Jurkat, Clone E6-1 (cell line): ENCODE measurements at places on chromosomes 6 and 20.

DNA sequence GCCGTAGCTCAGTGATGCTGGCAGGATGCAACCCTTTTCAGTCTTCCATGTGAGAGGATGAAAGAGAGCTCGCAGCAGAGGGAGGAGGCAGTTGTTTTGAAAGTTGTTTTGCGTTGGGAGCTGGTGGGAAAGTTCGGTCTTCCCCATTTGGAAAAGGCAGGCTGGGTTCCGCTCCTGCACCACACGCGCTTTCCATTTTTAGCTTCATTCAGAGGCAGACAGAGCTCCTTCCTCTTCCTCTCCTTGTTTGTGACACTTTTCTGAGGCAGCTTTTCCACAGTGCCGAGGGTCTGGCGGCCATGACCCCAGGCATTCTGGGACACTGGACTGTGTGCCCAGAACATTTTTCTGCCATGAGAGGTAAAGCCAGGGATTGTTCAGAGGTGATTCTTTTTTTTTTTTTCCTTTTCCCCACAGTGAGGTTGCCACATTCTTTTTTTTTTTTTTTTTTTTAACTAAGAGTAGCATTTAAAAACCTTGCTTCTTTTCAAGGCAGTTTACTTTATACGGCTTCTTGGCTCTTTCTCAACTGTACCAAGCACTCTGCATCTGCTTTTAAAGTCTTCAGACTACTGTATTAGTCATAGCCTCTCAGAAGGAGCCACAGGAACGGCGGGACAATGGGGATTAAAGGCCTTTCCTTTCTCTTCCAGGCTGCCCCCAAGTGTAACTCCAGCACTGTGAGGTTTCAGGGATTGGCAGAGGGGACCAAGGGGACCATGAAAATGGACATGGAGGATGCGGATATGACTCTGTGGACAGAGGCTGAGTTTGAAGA, 1.6 kb downstream of the PRDM1 start:
- no peak for DNase-seq

DNA sequence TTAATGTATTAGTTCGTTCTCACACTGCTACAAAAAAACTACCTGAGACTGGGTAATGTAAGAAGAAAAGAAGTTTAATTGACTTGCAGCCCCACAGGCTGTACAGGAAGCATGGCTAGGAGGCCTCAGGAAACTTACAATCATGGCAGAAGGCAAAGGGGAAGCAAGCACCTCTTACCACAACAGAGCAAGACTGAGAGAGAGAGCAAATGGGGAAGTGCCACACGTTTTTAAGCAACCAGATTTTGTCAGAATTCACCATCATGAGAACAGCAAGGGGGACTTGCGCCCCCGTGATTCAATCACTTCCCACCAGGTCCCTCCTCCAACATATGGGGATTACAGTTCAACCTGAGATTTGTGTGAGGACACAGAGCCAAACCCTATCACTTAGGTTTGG, 70.8 kb upstream of the SRSF6 start:
- DNase-seq = peak; percentile 24

GRCh38 chr6:139654888-139655782, 280.7 kb upstream of the CITED2 start:
- no peak for DNase-seq

DNA sequence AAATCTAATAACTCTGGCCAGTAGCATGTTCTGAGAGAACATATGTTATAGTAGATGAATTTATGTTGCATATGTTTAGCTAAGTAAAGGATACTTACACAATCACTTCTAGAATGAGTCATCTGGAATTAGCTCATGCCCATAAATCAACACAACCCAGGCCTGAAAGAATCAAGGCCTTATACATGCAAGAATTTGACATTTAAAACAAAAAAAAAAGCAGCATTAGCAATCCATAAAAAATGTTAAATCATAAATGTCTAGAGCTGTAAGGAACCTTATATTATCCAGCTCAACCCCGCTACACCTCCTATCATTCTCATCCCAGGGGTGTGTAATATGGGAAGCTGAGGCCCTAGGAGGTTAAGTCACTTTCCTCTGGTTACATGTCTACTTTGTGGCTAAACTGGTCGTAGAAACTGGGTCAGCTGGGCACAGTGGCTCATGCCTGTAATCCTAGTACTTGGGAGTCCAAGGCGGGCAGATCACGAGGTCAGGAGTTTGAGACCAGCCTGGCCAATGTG, 105.2 kb upstream of the CARMIL1 start:
- no peak for DNase-seq

DNA sequence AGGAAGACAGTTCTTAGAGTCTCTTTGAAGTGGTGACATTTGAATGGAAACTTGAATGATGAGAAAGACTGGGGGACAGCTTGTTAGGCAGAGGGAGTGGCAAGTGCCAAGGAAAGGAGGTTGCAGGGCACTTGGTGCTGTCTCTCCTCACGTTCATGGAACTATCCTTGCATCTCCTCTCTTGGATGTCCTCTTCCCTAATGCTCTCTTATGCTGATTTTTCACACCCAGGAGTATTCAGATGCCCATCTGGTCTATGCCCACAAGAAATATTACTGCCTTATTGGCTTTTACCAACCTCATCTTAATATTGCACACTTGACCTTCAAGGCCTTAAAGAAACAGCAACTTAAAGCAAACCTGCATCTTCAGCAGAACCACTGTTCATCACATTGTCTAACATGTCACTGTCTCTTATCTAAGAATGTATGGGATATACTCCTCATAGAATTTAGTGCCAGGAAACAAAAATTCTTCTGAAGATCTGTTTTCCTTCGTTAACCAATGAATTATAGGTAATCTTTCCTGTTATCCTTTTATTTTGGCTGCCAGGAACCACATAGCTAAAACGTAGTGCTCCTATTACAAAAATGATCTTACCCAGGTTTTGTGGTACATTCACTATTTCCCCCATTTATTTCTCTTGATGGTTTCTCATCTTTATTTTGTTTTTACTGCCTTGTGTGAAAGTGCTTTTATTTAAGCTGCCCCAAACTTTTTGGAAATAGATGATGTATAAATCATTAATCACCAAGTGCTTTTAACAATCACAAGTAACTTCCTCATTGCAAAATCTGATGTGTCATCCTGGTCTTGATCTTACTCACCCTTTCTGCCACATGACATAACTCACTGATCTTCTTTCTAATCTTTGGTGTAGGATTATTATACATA, 12.8 kb downstream of the RGS17 start:
- DNase-seq = no peak

DNA sequence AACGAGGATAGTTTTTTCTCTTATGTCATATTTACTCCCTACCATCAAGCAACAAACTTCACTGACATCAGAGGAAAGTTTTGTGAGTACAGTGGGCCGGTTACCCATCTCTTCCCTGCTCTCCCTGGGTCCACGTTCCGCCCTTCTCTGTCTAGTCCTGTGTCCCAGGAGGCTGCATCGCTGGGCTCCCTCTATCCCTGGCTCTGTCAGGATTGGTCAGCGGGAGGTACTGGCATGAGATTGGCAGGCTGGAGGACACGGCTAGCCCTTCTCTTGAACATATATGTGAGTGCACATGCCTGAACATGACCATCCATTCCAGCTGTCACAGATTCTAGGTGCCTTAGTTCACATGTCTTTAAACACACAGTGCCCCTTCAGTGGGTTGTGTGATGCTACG, 30.3 kb upstream of the TMEM181 start:
- DNase-seq = no peak

GRCh38 chr6:72651174-72651573, 29.3 kb downstream of the KCNQ5 start:
- no peak for DNase-seq

- no peak for DNase-seq
Observed at GRCh38 chr6:26319405-26320128, 45.4 kb upstream of the BTN3A2 start.

DNA sequence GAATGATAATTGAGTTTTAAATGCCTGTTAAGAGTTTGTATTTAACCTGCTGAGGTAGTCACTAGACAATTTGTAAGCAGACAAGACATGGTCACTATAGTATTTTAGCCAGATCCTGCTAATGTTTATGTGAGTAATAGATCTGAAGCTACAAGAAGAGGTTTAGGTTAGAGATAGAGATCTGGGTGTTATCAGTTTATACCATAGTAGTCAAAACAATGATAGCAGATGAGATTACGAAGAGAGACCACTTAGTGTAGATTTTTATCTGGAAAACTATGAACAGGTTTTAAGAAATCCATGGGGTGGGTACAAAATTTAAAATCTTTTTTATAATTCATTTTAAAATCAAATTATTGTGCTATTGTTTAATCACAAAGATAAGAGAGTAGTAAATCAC, 47.5 kb downstream of the PHIP start:
- DNase-seq = no peak

DNA sequence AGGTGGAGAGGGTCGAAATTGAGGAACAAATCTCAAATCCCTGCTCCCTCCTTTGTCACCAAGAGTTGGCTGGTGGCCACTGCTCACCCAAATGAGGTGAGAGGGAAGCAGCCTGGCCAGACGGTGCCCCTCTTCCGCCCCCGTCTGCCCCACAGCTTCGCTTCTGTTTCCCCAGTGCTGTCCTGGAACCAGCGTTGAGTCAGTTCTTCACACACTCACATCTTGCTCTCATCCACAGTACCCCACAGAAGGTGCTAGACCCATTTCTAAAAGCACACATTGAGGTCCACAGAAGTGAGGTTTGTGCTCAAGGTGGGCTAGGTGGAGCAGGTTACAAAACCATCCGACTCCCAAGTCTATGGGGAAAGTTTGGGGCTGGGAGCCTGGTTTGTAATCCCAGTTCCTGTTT, 3.8 kb downstream of the CEBPB start:
- no peak for DNase-seq

DNA sequence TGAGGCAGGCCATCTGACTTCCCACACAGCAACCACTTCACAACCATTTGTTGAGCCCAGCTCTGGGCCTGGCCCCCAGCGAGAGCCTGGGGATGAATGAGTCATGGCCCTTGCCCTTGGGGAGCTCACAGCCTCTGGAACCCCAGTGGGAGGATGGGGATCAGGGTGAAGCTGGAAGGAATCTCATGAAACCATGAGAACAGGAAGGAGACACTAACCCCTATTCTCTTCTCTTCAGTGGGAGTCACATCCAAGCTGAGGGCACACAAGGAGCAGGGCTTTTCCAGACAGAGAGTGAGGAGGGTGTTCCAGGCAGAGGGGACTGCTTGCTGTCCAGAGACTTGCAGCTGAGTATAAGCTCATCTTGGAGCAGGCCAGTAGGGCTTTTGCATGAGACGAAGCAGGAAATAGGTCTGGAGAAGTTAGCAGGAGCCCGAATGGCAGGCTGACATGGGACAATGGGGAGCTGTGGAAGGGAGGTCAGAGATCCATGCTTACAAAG, 7.5 kb downstream of the FOXS1 start:
- no peak for DNase-seq

DNA sequence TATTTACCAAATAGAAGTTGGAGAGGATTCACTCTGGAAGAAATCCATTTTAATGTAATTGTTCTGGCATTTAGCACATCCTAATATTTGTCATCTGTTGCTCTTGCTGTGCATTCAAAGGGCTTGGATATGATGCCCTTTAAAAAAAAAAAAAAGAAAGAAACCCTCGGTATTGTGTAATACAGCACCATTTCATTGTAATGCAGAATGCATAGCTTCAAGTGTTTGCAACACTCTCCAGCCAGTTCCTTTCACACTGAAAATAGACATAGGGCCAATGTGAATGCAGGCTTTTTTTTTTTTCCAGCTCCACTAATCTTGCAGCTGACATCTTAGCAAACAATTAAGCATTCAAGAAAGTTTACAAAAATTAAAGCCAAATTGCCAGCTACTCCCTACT, 197.4 kb upstream of the POU3F2 start:
- DNase-seq = no peak

DNA sequence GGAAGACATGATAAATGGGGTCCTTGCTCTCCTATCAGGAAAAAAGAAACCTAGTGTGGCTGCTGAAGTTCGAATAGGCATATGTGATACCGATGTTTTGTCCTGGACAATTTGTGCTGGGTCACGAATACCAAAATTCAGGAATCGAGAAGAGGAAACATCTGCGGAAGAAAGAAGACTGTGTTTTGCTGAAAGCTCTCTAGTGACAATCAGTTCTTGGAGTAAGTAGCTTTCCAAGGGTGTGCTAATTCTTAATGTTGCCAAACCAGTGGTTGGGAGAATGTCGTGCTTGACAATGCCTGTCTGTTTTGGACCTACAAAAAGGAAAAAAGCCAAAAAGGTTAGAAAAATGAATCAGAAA, 956.1 kb downstream of the PHF3 start:
- DNase-seq = no peak

DNA sequence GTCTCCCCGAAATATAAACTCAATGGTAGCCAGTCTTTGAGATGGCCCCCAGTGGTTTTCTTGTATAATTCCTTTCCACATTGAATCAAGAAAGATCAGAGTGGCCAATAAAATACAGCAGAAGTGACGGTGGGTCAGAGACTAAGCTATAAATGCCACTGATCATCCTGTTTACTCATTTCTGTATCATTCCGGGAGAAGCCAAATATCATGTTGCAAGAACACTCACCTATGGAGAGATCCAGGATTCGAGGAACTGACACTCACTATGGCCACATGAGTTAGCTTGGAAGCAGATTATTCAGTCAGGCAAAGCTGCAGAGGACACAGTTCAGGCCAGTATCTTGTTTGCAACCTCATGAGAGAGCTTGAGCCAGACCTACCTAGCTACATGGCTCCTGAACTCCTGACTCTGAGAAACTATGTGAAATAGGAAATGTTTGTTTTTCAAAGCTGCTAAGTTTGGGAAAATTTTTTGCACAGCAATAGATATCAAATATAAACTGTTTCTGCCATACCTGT, 132.4 kb upstream of the ADGRF1 start:
- DNase-seq = no peak

DNA sequence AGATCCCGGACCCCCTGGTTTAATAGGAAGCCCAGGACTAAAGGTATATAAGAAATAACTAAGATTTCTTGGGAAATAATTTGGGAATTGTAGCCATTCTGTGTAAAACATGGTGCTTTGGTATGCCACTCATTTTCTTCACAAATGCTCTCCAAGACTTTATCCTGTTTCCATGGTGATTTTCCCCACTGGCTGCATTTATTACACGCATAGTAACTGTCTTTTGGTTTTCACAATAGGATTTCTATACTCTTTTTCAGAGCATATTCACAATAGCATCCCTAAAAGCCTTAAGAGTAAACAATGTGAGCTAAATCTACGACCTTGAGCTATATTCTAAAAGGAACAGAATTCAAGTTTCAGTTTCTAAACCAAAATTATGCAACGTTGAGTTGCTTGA, 160.8 kb downstream of the COL9A1 start:
- DNase-seq = no peak
